ENCODE measurements at places on chromosomes 4 and X.

DNA sequence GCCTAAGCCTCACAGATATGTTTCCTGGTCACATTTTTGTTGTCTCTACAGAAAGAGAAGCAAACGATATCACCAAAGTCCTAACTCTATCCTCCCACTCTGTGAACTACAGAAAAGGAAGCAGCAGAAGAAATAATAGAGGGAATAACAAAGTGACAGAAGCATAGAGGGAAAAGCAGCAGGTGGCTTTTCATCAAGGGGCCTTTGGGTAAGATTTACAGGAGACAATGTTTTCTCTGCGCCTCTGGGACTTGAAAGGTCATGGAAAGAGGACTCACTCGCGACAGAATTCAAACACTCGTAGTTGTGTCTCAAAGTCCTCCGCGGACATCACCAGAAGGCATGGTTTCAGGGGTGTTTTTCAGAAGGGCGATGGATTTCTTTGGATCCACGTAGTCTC, 66.1 kb downstream of the SORBS2 start:
- no peak for DNase-seq

- peak; percentile 29 for DNase-seq
Observed at GRCh38 chr4:185868983-185869382, 57.0 kb upstream of the SORBS2 start.

DNA sequence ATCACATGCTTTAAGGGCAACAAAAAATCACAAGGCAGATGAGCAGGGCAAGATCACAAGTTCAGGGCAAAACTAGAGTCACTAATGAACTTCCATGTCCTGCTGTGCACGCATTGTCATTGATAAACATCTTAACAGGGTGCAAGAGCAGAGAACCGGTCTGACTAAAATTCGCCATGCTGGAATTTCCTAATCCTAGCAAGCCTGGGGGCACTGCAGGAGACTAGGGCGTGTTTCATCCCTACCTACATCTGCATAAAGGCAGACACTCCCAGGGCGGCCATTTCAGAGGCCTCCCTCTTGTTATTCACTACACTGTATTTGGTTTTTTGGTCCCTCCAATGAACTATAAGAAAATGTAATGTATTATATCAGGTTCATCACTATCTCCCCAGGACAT, 203.6 kb downstream of the ARHGEF9 start:
- no peak for DNase-seq

DNA sequence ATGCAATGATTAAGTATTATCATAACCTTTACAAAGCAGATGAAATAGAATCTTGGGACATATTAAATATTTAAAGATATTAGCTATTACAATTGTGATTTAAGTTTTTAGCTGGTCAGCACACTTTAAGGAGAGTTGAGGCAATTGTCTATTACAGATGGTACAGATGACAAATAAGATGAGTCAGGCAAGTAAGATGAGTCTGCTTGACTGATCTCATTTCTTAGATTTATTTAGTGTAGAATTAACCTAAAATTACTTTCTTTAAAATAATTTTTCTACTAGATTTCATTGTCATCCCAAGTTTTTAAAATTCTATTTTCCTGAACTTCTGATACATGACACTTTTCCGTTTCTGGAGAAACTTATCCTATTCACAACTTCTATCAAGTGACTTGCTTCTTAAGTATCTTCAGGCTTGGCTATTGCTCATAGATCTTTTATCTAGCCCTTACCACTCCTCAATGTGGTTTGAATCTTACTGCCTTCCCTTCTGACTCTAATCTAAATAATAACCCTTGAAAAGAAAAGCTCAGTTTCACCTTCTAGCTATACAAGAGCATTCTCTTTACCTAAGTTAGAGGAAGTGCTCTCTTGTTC, 32.9 kb downstream of the CXCL1 start:
- DNase-seq: no peak

GRCh38 chr4:118973295-118973694, 84.6 kb downstream of the SYNPO2 start:
- DNase-seq: no peak

DNA sequence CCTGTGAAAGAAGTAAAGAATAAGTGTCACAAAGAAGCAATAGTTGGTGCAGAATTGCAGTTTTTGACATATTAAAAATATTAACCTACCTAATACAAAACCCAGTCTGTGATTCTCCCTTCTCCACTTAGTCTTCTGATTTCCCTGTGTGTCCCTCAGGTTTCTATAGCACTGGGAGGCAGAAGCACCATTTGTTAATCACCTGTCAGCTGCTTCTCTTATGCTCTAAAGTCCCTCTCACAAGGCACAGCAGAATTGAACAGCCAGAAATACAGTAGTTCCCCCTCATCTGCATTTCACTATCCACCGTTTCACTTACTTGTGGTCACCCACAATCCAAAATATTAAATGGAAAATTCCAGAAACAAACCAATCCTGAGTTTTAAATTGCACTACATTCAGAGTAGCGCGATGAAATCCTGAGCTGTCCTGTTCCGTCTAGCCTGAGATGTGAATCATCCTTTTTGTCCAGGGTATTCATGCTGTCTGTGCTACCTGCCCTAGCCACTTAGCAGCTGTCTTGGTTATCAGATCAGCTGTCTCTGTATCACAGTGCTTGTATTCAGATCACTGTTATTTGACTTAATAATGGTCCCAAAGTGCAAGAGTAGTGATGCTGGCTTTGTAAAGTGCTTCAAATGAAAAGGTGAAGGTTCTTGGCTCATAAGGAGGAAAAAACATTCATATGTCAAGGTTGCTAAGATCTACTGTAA, 984.1 kb upstream of the GRID2 start:
- DNase-seq: no peak

DNA sequence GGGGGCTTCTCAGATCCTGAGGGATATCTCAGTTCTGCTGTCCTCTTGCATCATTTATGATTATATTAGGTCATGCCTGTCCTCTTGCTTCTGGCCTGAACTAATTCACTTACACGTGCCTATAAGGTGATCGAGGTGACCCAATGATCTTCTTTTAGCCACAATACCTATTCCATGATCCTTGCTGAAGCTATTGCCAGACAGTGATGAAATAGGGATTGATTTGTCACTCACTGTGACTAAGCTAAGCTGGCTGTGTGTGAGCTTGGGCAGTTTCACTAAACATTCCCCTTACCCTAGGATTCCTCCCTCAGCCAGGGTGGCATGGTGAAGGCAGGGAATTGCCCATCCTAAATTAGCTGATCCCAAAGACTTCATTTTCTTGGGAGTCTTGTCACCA, 19.0 kb downstream of the HADH start:
- DNase-seq: no peak

GRCh38 chr4:154422152-154422551, 69.4 kb downstream of the DCHS2 start:
- no peak for DNase-seq

DNA sequence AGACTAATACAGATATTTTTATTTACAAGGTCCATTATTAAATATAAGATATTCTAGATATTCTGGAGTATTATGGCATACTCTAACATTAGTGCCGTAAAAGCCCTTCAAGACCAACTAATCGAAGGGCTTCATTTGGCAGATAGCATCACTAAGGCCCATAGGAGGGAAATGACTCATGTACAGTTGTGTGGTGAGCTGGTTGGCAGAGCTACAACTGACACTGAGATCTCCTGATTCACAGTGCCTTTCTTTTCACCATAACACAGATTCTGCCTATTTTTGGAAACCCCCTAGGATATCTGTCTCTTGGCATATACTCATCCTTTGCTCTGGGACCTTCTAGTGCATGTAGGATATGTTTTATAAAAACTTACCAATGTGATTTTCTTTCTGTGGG, 201.7 kb upstream of the AFF2 start:
- peak; percentile 16 for DNase-seq

GRCh38 chr4:106481801-106482200, 113.2 kb upstream of the GIMD1 start:
- DNase-seq: no peak

DNA sequence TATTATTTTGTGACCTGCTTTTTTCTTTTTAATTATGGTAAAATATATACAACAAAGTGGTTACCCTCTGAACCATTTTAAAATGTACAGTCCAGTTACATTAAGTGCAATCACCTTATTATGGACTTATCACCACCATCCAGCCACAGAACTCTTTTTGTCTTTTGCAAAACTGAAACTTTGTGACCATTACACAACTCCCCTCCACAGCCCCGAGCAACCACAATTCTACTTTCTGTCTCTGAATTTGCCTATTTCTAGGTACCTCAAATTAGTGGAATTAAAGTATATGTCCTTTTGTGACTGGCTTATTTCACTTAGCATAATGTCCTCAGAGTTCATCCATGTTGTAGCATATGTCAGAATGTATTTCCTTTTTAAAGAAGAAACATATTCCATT, 39.3 kb upstream of the WWC2 start:
- DNase-seq: no peak

DNA sequence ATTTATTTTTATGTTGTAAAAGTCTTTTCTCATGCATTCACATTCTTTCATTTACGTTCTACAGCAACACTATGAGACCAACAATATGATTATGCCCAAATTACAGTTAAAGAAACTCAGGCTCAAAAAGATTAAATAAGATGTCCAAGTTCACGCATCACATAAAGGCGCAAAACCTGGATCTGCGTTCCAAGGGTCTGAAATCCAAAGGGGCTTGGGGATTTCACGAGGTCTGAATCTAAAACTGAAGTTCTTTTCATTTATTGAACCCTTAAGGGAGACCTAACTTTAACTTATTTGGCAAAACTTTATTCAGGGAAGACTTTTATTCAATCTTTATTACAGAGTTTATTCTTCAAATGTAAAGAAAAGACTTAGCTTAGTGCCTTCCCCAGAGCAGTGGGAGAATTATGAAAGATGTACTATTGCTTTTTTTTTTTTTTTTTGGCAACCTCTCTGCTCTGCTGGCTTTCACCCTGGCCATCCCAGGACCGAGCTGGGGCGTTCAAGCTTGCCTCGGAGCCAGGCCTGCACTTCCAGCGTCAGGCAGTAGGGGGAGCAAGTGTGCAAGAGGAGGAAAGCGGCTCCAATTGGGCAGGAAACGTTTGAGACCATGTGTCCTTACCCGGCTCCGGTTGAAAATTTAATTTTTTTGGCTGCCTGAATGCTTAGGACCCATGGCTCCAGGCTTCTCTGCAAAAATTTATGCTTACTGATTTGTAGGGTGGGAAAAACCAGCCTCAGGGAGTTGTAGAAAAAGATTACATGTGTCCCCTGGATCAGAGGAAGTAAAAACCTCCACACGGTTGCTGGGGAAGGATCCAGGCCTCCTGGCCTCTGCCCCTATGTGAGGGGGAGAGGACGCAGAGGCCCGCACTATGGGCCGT, 344.3 kb upstream of the KLF3 start:
- DNase-seq: peak; percentile 98

DNA sequence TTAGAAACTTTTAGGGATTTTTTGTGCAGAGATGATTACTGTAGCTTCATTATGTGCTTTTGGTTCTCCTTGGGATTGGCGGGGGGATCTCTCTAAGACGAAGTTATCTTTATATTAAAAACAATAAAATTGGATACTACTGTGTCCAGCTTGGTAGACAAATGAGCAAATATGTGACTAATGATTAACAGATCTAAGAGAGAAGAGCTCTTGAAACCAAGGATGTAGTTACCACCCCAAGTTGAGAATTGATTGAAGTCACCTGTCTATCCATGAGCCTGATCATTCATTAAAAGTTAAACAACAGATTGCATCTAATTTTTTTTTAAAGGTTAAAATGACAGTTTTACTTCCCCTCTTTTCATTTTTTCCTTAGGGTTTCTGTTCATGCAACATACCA, 8.7 kb downstream of the PAICS start:
- no peak for DNase-seq

- no peak for DNase-seq
Observed at GRCh38 chr4:132859929-132860328, 289.2 kb upstream of the PCDH10 start.

DNA sequence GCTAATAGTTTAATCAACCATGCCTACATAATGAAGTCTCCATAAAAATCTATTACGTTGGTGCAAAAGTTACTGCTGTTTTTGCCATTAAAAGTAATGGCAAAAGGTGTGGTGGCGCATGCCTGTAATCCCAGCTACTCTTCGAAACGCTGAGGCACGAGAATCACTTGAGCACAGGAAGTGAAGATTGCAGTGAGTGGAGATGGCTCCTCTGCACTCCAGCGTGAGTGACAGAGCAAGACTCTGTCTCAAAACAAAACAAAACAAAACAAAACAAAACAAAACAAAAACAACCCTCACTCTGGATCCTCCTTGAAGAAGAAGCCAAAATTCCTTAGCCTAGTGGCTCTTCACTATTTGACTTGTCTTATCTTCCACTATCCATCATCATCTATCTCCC, 78.0 kb downstream of the MSN start:
- DNase-seq: no peak

DNA sequence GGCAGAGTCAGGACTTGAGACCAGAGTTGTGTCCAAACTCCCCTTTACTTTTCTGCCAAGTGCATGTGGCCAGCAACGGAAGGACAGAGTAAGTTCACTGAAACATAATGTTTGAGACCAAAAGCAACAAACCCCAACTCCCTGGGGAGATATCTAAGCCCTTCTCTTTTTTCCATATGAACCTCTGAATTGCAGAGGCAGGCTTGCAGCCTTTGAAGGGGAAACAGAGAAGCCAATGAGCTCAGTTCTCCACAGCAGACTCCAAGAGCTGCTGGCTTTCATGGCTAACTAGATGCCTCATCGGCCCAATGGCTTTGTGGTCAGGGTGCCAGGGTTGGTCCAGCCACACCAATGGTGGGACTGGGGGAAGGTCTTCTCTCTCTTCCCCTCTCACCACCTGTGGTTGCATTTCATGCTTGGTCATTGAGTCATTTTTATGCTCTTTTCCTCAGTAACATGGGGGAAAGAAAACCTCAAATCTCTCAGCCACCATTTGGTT, 34.0 kb downstream of the STARD8 start:
- peak; percentile 76 for DNase-seq

DNA sequence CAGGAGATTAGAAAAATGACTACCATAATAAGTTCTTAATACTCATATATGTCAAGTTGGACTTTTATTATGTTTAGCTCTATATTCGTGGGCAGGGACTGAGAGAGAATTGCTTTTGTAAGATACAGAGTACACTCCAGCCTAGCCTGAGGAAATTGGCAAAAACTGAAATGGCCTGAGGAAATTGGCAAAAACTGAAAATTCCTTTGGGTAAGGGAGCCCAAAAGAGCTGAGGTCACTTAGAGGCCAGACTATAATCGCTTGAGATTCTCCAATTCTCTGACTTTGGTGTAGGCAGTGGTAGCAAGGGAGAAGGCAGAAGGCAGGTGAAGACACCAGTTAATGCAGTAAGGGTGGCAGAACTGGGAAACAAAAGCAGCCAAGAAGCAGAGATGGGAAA, 124.5 kb upstream of the HCCS start:
- no peak for DNase-seq

DNA sequence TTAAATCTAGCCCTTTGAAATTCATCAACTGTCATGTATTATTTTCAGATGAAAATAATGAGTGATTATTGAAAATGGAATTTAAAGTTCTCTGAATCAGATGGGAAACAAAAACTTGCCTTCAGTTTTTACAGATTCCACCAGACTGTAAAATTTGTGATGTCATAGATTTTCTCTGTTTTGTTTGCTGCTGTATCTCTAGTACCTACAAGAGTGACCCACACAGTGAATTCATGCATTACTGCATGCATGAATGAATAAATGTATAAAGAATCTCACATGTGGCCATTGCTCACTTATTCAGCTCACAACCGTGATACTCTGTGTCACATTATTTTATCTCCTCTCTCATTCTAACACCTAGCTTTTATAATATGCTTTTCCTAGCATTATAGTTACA, 532.2 kb upstream of the AGA start:
- DNase-seq: no peak
